NB4 (cell line): ENCODE measurements at places on chromosomes 1 and 21.

GRCh38 chr1:36419569-36419968 lies 21.9 kb upstream of the LSM10 start:
- no peak for DNase-seq

GRCh38 chr1:19453741-19454201 lies 31.6 kb downstream of the CAPZB start:
- peak; percentile 70 for DNase-seq

DNA sequence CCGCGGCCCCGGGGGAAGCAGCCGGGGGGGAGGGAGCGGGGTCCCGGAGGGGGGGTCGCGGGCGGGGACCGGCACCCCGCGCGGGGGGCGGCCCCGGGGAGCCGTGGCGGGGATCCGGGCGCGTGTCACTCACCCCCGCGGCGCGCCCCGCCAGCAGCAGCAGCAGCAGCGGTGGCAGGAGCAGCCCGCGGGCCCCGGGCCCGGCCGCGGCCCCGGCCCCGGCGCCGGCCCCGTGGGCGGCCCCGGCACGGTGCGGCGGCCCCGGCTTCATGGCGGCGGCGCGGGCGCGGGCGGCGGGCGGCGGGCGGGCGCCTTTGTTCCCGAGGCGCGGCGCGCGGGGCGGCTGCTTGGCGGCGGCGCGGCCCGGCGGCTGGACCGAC lies 252 bp downstream of the SDC3 start:
- DNase-seq = no peak

DNA sequence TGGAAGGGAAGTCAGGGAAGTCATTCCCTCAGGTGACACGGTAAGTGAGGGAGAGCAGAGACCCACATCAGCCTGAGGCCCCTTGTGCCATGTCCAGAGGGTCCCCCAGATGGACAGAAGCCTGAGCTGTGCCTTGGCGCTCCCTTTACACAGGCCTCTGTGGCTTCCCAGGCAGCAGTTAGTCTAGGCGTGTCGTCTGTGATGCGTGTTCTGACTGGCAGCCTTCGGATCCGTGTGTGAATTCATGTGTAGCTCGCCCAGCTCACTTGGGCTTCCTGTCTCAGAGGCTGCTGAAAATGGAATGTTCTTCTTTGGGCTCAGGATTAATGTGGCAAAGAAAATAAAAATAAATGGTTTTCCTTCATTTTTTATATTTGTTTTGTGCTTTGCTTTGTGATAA lies 28.3 kb downstream of the PRMT2 start:
- no peak for DNase-seq

DNA sequence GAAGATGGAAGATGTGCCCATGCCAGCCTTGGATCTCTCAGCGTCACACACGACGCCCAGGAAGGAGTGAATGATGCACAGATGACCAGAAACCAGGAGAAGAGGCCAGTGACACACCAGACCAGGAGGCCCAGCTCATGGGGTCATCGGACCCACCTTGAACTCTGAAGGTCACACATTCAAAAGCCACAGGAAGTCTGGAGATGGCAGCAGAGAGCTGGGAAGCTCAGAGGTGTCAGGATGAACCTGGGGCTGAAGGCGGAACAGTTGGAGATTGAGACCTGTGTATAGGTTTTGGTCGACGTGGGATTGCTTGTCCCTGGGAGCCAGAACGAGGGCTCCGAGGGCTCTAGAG lies 43.6 kb downstream of the SLC19A1 start:
- DNase-seq = no peak
